Foreskin fibroblast (primary cell): ENCODE measurements at places on chromosomes 4 and X.

GRCh38 chr4:74583757-74584156 is 138.8 kb downstream of the AREG start:
- DNase-seq = peak; percentile 19

- no peak for DNase-seq
Measured at GRCh38 chrX:10395179-10395578, 225.2 kb downstream of the MID1 start.

DNA sequence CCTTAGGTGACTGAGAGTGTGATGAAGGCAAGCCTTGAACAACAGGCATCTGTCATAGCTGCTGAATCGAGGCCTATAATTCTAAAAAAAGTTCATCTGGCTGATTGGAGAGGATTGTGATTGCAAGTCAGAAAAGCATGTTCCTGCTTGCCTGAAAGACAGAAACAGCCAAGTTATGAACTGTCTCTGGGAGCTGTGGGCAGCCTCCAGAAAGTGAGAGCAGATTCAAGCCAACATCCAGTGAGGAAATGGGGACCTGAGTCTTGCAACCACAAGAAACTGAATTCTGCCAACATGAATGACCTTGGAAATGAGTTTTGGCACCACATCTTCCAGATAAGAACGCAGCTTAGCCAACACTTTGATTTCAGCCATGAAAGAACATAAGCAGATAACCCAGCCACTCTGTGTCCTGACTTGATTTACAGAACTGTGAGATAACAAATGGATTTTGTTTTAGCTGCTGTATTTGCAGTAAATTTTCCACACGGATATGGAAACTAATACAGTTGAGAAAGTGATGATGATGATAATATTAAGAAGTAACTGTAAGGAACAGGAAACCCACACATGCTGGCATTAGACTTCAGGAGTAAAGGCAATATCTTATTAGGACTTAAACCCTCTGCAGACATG is 240.3 kb upstream of the NDST3 start:
- DNase-seq = no peak

DNA sequence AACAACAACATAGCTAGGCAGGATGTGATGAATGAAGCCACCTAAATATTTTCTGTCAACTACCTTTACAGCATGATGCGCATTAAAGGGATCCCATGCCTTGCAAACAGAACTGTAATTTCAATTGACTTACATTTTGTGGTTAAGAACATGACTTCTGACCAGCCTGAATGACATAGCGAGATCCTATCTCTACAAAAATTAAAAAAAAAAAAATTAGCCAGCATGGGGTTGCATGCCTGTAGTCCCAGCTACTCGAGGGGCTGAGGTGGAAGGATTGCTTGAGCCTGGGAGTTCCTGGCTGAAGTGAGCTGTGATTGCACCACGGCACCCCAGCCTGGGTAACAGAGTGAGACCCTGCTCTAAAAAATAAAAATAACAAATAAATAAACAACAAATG is 680.6 kb downstream of the IQCM start:
- DNase-seq = no peak

GRCh38 chrX:11386001-11386523 is 92.8 kb downstream of the AMELX start:
- DNase-seq = peak; percentile 66

DNA sequence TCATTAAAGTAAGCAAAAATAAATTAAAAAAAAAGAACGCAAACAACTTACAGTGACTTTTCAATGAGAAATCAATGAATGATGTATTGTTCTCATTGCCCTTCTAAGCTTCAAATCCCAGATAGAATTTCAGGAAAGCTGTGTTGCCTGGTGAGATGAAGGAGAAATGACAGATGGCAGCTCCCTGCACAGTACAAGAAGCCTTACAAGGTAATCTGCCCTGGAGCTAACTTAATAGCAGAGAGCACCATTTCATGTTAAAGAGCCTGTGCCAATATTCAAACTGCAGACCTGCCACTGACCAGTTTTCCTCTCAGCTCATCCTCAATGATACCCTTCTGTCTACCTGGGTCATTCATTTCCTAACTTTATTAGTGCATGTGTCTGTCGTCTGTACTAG is 54.0 kb downstream of the GC start:
- no peak for DNase-seq

DNA sequence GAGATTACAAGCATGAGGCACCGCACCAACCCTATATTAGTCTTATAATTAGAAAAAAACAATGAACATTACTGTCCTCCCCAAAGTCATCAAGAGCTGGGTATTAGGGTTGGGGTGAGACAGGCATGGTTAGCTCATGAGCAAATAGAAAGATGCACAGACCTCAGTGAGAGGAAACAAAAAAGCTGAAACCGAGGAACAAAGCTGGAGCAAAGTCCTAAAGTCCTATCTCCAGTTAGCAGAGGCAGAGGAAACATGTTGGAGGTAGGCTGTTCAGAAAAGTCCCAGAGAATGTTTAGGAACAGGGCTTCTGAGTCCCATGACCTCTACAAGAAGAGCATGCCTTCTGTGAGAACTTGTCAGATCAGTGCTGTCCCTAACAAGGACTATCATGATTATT is 4.6 kb upstream of the PCYT1B start:
- DNase-seq = no peak

DNA sequence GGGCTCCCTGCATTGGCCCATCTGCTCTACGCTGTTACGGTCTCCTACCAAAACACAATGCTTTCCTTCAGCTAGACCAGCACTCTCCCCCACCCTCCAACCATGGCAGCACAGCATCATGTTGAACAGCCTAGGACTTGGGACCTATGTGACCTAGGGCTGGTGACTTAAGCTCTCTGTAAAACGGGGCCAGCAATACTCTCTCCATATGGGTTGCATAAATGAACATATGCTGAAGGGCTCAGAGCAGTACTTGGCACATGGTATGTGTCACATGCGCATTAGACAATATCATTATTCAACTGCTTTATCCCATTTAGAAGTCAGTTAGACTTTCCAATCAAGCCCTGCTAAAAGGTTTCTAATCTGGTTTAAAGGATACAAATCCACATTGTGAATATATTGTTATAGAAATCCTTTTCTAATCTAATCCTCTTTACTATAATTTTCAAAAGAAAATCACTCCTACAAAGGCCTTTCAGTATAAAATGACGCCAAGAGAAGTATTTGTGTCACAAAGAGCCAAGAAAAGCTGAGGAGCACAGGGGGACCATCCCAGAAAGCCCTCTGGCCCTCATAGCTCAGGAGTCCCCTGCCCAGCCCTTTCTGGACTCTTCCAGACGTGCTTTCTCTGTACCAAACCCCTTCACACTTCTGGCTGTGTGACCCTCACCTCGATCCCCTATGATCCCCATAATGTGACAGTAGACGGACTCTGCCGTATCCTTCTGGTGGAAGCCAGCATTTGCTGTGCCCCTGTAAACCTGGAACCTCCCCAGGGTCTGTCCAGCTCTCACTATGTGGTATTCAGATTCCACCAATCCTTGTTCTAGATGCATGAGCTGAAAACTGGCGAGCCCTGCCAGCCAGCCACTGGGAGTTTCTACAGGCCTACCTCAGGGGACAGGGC is 42.3 kb downstream of the NSG1 start:
- no peak for DNase-seq

- no peak for DNase-seq
Measured at GRCh38 chr4:163587867-163588266, 93.4 kb downstream of the TMA16 start.

- DNase-seq = peak; percentile 40
Measured at GRCh38 chr4:111398906-111399330, 746.3 kb upstream of the FAM241A start.

DNA sequence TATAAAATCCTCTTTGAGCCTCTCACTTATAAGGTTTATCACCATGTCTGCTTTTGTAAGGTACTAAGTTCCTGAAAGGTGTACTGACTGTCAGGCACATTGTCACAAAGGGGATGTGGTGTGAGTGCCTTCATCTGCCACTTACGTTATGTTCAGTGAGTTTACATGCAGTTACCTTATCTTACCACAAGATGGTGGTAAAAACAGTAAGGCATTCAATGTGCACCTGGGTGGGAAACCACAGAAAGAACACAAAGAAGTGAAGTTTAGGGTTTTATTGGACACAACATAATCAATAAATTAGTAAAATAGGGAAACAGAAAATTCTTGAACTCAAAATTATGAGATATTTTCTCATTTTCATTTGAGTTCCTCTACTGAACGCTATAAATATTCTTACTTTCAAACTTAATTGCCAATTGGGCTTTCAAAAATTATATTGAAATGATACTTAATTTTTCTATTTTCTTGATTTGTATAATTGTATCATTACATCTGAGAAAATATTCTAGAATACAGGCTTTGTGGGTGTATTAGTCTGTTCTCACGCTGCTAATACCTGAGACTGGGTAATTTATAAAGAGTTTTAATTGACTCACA is 650.8 kb downstream of the PCDH7 start:
- peak; percentile 3 for DNase-seq

- DNase-seq = peak; percentile 21
Measured at GRCh38 chr4:110480746-110481271, 4.9 kb downstream of the ENPEP start.

GRCh38 chr4:189804894-189805293 is 135.8 kb upstream of the FRG1 start:
- no peak for DNase-seq

DNA sequence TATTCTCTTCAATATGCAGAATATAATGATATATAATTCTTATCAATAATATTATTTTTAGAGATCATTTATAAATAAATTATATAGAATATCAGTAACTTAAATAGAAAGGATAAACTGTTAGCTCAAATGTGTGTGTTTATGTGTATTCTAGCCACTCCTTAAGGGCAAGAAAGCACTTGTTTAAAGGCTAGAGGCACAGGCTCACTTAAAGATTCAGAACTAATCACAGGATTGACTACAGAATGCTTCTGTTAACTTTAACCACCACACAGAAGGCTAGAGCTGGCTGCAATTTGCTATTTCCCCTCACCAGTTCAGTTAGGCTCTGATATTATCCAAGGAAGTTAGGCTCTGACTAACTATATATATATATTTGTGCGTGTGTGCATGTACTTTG is 69.6 kb downstream of the TBCK start:
- no peak for DNase-seq

DNA sequence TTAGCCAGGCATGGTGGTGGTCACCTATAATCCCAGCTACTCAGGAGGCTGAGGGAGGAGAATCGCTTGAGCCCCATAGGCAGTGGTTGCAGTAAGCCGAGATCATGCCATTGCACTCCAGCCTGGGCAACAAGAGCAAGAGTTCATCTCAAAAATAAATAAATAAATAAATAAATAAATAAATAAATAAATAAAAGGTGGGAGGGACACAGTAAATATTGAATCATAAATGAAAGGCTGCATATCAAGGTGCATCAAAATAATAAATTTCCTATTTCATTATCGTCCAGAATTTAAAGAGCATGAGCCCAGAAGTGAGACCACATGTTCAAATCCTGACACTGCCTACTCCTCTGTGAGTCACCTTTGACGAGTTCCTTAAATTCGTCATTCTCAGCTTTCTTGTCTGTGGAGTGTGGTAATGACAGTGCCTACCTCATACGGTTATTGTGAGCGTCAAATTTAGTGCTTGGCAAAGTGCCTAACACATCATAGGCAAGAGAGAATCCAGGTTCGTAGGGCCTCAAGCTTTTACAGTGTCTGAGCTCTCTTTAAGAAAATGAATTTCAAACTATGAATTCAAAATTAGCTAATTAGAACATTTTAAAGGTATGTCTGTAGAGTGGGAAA is 49.9 kb downstream of the IL15 start:
- no peak for DNase-seq

GRCh38 chrX:13808865-13809264 is 8.0 kb downstream of the GPM6B start:
- DNase-seq = no peak

GRCh38 chr4:1356181-1356998 is 9.4 kb downstream of the UVSSA start:
- DNase-seq = no peak

- DNase-seq = peak; percentile 18
Measured at GRCh38 chr4:83599183-83599582, 63.3 kb downstream of the GPAT3 start.

GRCh38 chrX:8987672-8988250 is 46.2 kb downstream of the FAM9B start:
- DNase-seq = no peak

DNA sequence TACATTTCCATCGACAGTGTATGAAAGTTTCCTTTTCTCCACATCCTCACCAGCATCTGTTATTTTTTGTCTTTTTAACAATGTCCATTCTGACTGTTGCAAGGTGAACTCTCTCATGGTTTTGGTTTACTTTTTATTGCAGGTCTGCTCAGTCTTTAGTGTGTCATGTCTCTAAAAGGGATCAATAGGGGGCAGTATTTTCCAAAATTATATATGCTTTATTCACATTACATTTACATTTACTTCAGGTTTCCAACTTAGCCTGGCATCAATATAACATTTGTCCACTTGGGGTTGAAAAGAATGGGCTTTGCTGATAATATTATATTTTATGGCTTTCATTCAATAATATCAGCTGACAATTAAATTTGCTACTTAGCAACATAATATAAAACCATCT is 265.0 kb upstream of the SLITRK2 start:
- no peak for DNase-seq

GRCh38 chr4:186366326-186366725 is 100.3 kb downstream of the F11 start:
- no peak for DNase-seq

DNA sequence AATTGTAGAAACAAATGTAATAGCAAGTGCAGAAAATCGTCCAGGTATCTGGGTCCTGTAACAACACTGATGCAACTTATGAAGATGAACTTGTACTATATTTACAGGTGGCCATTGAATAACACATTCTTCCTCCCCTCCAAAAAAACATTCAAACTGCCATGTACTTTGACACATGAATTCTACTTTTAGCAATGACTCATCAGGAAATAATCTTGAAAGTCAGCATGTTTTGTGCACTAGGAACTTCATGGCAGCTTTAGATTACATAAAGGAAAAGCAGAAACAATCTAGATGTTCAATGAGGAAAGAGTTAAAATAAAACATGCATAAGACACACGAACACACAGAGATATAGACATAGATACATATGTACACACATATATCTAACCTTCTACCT is 2.5 kb downstream of the PABPC1L2A start:
- no peak for DNase-seq

DNA sequence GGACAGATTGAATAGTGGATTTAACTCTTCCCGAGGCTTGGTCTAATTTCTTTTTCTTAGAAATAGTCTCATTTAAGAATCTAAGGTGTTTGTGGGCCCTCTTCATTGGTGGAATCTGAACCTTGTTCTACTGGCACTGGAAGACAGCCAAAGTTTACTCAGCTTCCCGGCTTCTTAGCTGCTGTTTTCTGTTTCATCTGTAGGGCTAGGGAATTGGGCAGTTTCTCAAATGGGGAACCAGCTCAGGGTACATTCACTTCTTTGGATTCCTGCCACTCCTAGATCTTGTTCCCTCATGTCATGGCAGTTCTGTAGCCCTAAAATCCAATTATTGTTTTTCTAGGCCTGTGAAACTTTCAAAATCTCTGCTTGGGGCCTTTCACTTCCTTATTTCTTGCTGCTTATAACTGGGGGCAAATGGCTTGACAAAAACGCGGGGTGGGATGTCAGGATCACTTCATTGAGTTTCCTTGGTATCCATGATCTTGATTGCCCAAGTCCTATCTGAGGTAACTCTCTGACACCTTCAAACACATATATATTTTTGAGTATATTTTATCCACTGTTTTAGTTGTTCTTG is 985.0 kb downstream of the C4orf33 start:
- DNase-seq = no peak
